ENCODE measurements at places on chromosomes 6 and 20.

DNA sequence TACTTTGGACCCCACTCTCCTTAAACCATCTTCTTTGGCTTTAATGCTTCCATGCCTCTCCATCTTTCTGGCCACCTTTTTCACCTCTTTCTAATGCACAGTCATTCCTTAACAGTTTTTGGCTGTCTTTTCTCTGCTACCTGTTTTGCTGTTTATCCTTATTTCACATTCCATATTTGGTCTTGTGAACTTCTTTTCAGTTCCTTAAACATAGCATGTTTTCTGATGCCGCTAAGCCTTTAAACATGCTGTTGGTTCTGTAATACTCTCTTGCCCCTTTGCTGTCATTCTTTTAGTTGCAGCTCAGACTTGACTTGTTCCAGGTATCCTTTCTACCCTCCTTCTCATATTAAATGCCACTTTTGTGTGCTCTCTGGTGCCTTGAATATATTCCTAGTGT is 35.8 kb downstream of the TOP1 start:
- DNase-seq = no peak

DNA sequence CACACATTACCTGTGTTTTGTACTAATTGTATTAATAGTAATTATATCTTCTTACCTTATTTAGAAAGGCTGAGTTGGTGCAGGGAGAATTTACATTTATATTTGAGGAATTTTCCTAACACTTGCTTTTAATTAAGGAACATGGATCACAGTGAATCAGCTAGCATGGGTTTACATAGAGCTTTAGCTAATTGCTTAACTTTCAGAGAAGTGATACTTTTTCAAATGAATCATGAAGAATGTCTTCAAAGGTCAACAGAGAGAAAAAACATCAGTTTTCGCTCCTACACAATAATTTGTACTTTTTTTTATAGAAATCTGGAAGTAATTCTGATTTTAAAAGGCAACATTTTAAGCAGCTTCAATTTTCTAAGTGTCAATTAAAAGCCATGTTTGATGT is 195.0 kb upstream of the HEY2 start:
- DNase-seq = no peak

DNA sequence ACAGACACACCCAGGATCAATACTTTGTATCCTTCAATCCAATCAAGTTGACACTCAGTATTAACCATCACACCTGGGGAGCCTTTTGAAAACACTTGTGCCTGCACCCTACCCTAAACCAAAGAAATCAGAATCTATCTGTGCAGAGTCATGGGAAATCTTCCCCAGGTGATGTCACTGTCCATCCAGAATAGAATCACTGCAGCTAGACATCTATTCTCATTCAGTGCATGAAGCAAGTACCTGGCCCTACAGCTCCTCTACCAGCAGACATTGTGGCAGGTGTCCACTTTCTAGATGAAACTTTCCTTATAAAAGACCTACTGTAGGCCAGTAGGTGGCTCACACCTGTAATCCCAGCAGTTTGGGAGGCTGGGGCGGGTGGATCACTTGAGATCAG is 262.4 kb upstream of the MARCKS start:
- DNase-seq = no peak

GRCh38 chr6:138194287-138194686 is 24.0 kb downstream of the PBOV1 start:
- no peak for DNase-seq

DNA sequence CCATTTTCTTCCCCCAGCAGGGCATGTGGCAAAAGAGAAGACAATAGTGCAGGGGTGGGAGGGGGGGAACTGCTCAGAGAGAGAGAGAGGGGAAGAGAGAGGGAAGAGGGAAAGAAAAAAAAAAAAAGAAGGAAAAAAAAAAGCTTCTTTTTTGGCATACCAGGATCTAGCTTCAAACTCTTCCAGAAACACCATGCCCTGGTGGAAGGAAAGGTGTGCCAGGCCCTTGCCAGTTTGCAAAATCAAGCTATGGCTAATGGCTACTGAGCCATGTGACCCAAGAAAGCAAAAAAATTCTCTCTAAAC is 326 bp downstream of the ZMYND8 start:
- DNase-seq = no peak

- DNase-seq = no peak
Measured at GRCh38 chr6:106072501-106073090, 13.5 kb upstream of the PRDM1 start.

DNA sequence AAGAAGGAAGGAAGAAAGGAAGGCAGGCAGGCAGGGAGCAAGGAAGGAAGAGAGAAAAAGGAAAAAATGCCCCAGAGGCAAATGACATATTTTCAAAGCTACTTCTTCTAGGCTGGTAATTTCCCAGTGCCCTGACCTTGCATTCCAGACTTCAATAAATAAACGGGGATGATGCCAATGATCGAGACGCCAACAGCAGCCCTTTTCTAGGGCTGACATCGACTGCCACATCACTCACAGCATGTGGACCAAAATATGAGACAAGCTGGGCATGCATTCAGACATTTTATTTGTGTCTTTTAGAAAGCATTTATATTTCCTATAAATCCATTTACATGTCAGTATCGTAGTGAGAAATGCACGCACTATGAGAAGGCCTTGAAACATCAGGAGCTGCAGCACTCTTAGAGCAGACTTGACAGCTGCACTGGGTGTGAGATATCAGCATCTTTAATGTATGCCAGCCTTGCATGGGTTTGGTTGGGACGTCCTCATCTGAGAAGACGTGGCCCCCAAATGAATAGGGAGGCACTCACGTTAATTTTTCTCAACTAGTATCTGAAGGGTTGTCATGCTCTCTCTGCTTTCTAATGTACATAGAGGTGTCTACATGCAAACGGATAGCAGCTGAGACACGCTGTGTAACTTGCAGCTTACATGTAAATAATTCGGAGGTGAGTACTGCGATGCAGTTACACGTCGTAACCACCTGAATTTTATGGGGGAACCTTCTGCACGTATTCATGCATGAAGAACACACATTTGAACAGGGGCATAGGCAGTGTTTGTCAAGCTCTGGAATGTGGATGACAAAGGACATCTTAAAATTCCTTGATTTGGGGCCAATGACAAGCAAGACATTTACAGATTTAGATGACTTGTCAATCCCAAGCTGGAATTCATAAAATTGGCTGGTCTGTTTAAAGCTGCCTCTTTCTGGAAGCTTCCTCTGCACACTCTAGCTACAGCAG is 149.1 kb upstream of the AGPAT4 start:
- no peak for DNase-seq

DNA sequence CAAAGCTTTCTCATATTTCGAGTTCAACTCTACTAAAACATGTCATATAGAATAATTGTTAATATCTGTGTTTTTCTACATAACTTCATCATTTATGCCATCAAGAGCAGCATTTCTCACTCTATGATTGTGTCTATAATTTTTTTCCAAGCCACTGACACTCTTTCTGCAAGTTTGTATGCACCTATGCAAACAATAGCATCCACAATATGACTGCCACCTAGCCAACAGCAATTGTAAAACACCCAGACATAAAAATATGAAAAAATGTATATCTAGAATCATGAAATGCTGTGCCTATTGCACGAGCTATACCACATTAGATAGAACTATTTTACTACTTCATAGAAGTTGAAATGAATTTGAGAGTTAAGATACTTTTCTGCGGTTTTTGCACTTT is 286.5 kb upstream of the MARCKS start:
- no peak for DNase-seq

DNA sequence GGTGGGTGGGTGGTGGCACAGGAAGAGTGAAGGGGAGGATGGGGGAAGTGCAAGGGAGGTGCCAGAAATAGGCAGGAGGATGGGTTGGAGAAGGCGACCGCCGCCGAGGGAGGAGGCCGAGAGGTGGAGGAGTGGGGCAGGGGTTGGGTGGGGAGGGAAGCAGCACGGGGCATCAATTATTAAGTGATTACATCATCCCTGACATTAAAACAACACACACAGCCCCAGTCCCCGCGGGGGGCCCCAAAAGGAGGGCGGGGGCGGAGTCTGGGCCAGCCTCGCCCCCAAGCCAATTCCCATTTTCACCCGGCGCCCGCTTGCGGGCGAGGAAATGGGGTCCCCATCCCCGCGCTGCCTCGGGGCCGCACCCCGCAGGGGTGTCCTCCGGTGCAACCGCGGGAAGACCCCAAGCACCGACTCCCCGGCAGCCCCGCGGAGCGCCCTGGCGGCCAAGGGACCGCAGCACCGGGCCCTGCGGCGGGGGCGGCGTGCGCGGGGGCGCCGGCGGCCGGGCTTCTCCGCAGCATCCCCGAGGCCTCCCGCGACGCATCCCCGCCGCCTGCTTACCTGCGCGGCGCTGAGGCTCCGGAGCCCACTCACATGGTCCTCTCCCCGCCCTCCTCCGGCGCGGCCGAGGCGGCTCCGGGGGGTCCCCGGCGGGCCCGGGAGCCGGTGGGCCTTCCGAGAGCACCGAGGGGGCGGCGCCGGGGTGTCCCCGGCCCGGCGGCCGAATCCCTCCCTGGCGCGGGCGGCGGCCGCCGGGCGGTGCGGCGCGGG is 663 bp downstream of the FYN start:
- DNase-seq = peak; percentile 61

- DNase-seq = peak; percentile 52
Measured at GRCh38 chr6:136521427-136521826, 28.8 kb downstream of the MAP7 start.

GRCh38 chr6:119325559-119326265 is 23.8 kb downstream of the MAN1A1 start:
- no peak for DNase-seq

DNA sequence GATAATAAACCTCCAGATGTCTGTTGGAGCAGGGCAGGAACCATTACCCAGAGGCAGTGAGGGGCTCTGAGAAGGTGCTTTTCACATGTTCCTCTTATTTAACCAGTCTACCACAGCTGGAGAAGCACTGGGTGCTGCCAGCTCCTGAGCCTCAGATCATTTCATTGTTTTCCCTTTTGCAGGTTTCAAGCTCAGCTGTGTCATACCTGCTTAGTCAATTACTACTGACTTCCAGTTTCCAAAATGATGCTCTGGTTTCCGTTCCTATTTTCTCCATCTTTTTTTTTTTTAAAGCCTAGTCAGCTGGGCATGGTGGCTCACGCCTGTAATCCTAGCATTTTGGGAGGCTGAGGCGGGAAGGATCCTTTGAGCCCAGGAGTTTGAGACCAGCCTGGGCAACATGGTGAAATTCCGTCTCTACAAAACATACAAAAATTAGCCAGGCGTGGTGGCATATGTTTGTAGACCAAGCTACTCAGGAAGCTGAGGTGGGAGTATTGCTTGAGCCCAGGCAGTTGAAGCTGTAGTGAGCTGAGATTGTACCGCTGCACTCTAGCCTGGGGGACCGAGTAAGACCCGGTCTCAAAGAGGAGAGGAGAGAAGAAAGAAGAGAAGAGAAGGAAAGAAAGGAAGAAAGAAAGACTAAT is 6.7 kb downstream of the FLOT1 start:
- DNase-seq = no peak

- DNase-seq = no peak
Measured at GRCh38 chr6:150056156-150056555, 12.8 kb downstream of the ULBP3 start.

GRCh38 chr6:68196645-68197044 is 438.4 kb upstream of the ADGRB3 start:
- peak; percentile 35 for DNase-seq

DNA sequence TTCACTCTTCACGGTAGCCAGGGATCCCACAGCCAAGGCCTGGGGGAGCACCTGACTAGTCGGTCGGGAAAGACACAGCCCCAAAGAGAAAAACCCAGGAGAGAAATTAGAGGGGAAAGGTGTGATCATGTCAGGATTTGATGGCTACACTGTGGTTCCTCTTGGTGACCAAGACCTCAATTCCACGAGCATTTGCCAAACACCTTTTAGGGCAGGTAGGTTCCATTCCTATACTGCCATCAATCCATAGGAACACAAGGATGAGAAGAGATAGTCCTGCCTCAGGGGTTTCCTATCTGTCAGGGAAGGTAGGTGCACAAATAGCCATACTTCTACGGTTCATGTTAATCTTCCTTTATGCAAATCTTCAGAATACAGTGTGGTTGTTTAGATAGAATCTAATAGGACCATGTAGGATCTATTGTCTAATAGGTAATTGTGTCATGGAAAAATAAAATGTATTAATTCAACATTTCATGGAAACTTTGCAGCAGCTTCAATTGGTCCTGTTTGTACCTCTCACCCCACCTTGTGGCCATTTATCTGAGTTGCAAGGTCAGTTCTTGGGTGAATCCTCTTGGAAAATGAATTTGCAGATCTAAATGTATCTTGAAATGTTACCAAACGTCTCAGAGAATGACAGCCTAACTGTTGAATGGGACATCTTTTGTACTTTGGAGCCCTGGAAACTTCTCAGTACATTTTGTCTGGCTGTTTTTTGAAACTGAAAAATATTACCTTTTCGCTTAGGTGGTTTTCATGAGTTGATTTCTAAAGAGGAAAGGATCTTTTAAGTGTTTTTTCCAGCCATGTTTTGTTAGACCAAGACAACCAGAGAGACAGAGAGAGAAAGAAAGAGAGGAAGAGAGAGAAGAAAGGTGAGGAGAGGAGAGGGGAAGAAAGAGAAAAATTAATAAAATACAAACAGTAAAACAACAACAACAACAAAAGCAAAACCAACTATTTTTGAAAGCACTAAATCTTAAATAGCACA is 33.7 kb upstream of the IYD start:
- DNase-seq = peak; percentile 78

DNA sequence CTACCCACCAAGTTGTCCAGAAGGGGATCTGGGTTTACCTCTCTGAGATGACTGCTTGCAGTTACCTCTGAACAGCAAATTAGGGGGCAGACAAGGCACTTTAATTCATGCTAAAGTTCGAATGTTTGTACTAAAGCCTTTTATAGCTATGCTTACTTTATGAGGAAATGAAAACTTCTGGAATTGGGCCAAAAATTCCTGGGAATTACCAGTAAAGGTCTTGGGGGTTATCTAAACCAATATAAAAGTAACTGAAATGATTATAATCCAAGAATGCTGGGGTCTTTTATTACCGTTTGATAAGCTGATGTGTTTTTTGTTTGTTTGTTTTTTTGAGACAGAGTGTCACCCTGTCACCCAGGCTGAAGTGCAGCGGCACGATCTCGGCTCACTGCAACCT is 7.9 kb upstream of the LZTS3 start:
- no peak for DNase-seq

- DNase-seq = no peak
Measured at GRCh38 chr6:105072798-105073199, 107.0 kb downstream of the POPDC3 start.

DNA sequence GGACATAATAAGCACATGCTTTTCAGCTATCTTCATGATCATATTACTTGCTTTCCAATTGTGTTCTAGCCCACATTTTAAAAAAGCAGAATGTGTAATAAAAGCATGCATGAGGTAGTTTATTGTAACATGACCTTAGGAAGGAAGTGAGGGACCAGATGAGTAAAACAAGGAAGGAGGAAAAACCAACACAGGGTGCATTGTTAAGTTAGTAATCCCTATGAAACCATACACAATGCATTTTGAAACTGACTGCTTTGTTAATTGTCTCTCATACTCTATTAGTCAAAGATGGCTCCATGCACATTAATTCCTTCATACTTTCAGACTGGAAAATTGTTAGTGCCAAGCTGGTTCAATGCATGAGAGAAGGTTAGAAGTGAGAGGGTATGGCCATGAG is 37.7 kb upstream of the CENPW start:
- no peak for DNase-seq
